ENCODE measurements at places on chromosomes 2 and 18.

DNA sequence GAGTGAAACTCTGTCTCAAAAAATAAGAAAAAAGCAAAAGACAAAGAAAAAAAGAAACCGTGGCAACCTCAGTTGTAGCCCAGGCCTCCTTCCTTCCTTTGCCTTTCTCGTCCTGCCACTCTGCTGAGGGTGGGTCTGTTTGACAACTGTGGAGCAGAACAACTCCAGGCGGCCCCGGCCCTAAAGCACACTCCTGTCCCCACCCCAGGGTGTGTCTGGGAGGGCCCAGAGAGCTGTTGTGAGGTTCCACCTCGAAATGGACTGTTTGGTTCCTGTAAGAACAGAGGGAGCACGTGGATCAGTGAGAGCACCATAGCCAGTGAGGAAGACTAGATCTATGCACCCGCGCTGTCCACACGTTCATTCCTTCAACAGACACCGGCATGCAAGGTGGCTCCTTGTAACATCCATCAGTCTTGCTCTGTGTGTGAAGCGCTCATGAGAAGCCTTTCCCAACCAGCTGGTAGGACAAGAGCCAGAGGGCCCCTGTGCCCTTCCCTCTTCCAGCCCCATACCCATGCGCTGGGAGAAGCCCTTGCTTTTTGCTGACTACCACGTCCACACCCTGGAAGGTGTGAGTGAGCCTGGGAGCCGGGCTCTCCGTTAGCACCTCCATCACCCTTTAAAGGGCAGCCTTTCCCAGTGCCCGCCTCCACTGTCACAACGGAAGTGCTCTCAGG lies 61.6 kb downstream of the SOWAHC start:
- no peak for DNase-seq

DNA sequence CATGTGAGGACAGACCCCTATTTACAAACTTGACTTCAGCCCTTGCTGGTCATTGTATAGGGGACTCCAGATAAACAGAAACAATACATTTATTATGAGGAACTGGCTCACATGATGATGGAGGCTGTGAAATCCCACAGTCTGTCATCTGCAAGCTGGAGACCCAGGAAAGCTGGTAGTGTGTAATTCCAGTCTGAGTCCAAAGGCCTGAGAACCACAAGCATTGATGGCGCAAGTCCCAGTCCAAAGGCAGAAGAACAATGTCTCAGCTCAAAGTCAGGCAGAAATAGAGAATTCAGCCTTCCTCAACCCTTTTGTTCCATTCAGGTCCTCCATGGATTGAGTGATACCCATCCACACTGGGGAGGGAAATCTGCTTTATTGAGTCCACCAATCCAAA lies 28.1 kb upstream of the SPP2 start:
- DNase-seq: no peak

GRCh38 chr2:99476629-99477028 lies 13.2 kb downstream of the REV1 start:
- no peak for DNase-seq

DNA sequence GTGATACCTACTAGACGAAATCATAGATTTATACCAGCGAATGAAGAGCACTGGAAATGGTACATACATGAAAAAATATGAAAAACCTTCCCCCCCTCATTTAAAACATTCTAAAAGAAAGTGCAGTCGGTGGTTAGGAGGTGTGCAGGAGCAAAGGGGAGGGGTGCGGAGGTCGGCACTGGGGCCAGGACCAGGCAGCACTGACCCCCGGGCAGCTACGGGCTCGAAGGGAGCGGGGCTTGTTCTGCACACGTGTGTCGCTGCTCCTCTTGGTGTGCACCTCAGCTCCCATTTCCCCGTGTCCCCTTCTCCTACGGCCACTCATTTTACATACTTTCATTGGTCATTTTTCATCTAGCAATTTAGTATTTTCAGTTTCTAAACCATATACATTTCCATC lies 89.0 kb downstream of the LAMA1 start:
- DNase-seq: no peak

- DNase-seq: no peak
These were observed 4.9 kb upstream of the HS6ST1 start for GRCh38 chr2:128323555-128323931.

DNA sequence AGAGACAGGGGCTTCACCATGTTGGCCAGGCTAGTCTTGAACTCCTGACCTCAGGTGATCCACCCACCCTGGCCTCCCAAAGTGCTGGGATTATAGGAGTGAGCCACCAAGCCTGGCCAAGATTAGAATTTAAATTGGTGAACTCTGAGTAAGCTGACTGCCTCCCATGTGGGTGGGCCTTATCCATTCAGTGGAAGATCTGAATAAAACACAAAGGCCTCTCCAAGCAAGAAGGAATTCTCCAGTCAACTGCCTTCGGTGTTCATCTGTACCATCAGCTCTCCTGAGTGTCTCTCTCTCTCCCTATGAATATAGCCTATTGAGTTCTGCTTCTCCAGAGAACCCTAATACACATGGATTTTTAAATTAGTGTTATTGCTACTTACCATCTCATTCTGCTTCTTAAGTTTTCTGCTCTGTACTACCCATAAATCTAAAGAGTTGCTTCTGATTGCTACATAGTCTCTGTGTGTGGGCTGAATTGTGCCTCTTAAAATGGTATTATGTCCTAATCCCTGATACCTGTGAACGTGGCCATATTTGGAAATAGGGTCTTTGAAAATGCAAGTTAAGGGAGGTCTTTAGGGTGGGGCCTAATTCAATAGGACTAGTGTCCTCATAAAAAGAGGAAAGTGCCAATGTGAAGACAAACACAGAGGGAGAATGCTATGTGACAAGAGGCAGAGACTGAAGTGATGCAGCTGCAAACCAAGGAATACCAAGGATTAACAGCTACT lies 36.3 kb downstream of the FBXO11 start:
- DNase-seq: no peak

GRCh38 chr2:95314964-95315611 lies 17.9 kb downstream of the KCNIP3 start:
- no peak for DNase-seq

DNA sequence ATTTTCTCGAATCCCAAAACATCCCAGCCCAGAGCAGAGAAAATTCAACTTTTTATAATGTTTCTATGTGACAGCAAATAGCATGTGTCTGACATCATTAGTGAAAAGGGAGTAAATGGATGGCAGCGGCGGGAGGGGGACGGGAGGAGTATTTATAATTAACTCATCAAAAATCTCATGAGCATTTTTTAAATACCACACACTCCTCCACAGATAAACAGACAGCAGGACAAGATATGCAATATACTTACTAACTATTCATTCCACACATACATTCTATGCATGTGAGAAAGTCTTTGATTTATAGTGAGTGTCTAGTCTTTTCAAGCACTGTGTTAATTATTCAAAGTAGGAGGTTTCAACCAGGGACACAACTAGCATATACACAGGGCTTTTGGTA lies 107.6 kb downstream of the LRP2 start:
- DNase-seq: no peak

DNA sequence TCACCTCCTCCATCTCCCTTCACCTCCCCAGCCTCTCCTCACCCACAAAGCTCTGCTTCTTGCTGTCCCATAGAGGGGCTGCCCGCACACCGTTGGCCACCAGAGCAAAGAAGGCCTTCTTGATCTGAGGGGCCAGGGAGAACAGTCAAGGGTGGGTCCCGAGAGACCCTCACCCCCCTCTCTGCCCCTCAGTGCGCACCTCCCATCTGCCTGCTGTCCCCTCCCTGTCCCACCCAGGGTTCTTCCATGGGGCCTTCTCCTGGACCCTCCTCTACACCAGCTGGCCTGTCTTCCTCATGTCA lies 3.2 kb downstream of the PRKAG3 start:
- DNase-seq: no peak

- DNase-seq: no peak
These were observed 4.9 kb downstream of the MBOAT2 start for GRCh38 chr2:8998418-8999101.

- no peak for DNase-seq
These were observed 119.8 kb downstream of the NDUFA10 start for GRCh38 chr2:239905306-239905705.

DNA sequence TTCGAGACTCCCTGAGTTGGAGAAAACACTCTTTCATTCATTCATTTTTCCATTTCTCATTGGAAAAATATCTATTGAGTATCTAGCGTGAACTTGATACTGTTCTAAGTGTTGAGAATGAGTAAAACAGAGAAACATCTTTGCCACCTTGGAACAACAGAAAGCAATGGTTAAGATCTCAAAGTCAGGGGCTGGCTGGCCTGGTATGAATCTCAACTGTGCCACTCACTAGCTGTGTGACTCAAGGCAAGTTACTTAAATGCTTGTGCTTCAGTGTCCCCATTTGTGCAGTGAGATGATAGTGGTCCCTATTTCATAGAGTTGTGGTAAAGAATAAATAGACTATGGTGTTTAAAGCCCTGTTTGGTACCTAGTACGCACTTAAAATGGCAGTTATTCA lies 415.2 kb downstream of the NBAS start:
- DNase-seq: no peak

DNA sequence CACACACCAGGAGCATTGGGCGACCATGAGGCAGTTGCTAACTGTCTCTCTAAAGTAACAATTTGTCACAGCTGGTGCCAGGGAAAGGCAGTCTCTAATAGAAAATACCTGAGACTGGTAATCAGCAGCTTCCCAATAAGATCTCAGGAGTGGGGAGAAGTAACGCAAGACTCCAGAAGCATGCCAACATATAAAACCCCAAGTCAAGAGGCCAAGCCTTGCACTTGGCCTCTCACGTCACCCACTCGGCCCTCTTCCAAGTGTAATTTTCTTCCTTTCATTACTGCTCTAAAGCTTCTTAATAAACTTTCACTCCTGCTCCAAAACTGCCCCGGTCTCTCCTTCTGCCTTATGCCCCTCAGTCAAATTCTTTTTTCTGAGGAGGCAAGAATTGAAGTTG lies 455.6 kb upstream of the ACVR2A start:
- no peak for DNase-seq

DNA sequence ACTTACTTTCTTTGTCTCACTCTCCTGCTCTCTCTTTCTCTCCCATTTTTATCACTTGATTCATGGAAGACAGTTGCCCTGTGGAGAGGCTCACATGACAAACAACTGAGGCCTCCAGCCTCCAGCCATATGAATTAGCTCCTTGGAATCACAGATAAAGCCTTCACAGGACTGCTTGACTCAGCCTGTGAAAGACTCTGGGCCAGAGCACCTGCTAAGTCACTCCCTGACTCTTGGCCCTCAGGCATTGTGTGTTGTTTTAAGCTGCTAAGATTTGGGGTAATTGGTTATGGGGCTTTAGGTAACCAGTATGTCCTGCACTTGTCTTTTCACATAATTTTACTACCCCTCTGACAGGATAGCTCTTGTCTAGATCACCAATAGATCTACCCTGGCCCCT lies 334.9 kb downstream of the SOX11 start:
- no peak for DNase-seq

DNA sequence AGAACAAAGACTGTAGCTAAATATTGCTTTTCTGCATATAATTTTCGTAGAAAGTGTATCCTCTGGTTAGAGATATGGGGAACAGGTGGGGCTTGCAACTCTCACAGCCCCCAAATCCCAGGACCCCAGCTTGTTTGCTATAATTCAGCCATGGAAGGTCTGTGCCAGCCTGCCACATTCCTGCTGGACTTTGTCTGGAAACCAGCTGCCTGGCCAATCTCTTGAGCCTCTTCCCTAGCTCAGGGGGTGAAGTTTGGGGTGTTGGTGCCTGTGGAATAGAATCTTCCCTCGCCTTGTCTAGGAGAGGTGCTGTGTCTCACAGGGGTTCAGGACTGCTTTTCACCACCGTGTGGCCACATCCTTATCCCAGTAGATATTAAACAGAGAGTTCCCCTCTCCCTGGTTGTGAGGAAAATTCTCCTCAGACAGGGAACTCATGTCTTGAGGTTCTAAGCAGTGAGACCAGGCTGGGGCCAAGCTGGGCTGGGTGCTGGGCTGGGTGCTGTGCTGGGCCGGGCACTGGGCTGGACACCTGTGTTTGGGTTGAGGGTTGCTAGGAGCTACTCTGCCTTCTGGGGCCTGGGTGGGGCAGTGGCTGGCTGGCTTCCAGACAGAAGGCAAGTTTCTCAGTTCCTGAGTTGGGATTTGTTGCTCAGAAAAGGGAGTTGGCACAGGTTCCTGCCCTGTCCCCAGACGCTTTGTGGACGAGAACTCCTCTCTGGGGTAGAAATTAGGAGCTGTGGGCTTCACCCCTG lies 12.3 kb downstream of the TOGARAM2 start:
- DNase-seq: no peak

DNA sequence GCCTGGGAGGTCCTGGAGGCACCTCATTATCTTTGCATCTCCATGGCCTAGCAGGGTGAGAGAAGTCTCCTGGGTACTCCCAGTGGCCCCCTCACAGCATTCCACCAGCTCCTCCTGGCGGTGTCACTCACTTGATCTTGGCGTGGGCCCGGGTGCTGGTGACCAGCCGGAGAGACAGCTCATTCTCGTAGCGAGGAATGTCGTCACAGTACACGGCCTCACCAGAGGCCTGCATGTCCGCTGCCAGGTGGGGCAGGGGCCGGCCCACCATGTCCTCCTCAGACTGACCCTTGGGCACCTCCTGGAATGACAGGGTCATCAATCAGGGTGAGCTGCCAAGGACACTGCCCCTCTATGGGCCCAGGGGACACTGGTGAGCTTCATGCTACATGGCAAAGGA lies 42.4 kb downstream of the XDH start:
- DNase-seq: no peak

DNA sequence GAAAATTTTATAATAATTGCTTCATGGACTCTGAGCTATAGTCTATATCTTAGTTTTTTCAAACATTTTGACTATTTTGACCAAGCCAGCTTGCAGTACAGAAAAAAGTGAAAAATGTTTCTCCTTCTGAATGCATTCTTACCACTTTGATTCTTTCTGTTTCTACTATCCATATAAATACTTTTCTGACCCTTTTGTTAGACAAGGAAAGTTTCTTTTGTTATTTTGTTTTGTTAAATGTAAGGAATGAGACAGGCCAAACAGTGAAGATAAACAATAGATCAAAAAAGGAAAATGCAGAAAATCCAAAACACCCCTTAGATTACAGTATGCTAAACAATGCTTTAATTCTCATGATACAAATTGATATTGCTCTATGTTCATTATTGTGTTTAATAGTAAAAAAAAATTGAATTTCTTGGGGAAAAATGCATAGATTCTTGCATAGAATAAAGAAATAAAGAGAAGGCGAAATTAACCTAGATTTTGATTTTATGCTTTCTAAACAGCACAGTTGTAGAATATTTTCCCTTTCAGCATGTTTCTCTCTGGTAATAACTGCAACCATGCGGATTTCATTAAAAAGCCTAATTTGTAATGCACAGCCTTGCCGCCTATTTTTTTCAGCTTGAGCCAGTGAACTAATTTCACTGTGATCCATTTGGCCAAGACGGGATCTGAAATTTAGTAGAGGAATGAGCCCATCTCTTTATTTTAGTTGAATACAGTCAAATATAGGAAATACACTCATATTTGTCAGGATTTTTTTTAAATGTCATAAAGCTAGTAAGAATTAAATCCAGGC lies 976 bp downstream of the TNFAIP6 start:
- no peak for DNase-seq

GRCh38 chr2:241867776-241868420 lies 1.6 kb upstream of the RTP5 start:
- no peak for DNase-seq
